ENCODE measurements at places on chromosomes 6 and 20. TPM values are rescaled to one million over a fixed set of nuclear protein-coding genes. Genes with fewer than 3 reads are reported as not detected.

Gene BEND6
- total RNA-seq, result 1.5 TPM

Gene SLC22A3
- 0.05 TPM for total RNA-seq

DNA sequence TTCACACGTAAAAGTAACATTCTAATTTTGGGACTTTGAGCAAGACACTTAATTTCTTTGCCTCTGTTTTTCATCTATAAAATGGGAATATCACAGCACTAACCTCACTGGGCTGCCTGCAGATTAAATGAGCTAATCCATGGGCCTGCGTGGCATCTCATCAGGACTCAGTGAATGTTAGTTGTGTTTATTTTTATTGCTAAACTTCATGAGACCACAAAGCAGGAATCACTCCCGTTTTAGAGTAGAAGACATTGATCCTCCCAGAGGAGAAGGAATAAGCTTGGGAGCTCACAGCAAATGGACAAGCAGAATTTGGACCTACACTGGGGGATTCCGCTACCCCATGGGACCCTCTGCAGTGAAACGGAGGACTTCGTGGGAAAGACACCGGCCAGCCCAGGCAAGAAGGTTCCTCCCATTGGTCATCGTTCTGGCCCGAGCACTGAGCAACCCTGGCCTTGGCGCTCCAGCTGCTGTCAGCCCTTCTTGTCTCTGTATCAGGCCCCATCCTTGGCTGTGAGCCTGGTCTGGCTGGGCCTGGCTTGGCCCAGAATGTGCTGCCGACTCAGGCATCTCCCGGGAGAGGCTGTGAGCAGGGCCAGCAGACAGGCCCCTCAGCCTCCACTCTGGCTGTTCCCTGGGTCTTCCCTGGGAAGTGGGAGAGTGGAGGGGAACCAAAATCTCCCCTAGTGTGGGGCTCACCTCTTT lies 79.8 kb downstream of the NFATC2 start:
- DNase-seq, result no peak
- H3K27me3 ChIP-seq, result no peaks in the 10 kb centered on the region
- no peak overlapping the region for H3K4me3 ChIP-seq
- H3K36me3 ChIP-seq, result peaks cover 10% of the 10 kb centered on the region
- H3K27ac ChIP-seq, result no peak overlapping the region

- H3K27ac ChIP-seq, result no peak overlapping the region
- DNase-seq, result no peak
- peaks cover 7% of the 10 kb centered on the region for H3K36me3 ChIP-seq
- H3K27me3 ChIP-seq, result no peaks in the 10 kb centered on the region
- no peak overlapping the region for H3K4me3 ChIP-seq
Measured at GRCh38 chr20:58243653-58244410, 15.4 kb upstream of the ANKRD60 start.
